ENCODE measurements at places on chromosomes 12 and 14.
A peak's percentile ranks its signal among the peaks of the same experiment; 100 is the strongest.

GRCh38 chr12:107029081-107029480, 42.1 kb upstream of the MTERF2 start:
- no peak for DNase-seq

DNA sequence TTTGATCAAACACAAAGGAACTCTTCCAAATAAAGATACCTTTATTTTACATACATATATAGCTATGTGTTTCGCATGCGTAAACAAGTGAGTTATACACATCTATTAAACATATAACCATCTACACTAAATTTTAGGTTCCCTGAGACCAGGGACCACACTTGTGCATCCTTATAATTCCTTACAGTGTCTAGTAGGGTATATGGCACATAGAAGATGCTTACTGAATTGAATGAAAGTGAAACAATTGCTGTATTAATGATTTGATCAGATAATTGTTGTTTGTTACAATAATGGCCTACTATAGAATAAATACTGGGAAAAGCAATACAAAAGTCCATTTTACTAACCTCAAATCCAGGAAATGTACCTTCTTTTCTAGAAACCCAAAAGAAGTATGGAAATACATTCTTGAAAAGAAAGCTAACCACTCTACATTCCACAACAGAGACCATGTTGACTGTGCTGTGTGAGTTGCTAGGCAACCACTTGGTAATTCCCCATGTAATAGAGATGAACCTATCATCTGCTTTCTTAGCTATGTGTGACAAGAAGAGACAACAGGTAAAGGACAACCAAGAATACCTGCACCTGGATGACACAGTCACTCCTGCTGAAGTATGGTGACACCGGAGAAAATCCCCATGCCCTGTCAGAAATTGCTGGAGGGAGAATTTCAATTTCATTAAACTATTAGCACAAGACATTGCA, 11.9 kb upstream of the CIPC start:
- DNase-seq: no peak

DNA sequence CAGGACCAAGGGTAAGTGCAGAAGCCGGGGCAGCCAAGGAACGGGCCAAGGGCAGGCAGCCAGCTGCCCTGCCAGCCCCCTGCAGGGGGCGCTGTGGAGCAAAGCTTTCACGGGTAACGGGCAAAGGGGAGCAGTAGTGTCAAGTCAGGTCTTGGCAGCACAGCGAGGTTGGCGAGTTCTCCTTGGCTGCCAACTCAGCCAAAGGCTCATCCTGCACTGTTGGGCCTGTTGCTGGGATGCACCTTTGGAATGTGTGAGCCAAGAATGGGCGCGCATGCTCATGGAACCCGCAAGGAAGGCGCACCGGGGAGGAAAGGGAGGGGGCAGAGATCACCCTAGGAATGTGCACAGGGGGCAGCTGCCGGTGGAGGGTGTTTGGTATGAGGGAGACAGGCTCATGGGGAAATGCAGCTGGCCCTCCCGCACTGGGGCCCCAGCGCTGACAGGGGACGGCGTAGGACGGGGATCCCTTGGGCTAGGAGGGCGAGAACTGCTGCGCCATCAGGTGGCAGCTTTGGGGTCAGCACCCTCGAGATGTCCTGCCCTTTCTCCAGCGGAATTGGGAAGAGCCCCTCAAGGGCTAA, 138.0 kb downstream of the ASCL4 start:
- DNase-seq: no peak

DNA sequence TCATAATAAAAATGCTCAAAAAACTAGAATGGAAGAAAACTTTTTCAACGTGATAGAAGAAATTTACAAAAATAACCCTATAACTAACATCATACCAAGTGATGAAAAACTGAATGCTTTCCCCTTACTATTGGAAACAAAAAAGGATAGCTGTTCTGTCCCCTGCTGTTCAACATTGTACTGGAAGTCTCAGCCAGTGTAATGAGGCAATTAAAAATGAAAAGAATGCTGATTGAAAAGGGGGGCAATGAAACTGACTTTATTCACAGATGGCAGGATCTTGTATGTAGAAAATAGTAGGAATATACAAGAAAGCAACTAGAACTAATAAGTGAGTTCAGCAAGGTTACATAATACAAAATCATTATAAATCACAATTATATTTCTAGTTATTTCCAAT, 337.9 kb upstream of the KITLG start:
- DNase-seq: no peak

- no peak for DNase-seq
Measured at GRCh38 chr14:32509632-32510187, 180.6 kb downstream of the AKAP6 start.

DNA sequence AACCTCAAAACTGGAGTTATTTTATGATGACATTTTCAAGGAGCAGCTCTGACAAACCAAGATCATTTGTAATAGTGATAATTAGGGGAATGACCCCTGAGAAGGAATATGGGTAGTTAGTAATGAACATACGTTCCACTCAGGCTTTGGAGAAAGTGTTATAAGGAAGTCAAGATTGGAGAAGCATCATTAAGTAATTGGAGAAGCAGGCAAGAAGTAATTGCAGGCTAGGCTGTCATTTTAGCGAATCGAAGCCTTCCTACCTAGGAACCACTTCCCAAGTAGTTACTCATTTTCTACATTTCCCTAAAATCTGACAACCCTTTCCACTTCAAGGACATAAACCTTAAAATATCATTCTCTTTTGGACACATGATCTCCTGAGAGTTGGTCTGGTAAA, 1.2 kb downstream of the EDDM3B start:
- no peak for DNase-seq

DNA sequence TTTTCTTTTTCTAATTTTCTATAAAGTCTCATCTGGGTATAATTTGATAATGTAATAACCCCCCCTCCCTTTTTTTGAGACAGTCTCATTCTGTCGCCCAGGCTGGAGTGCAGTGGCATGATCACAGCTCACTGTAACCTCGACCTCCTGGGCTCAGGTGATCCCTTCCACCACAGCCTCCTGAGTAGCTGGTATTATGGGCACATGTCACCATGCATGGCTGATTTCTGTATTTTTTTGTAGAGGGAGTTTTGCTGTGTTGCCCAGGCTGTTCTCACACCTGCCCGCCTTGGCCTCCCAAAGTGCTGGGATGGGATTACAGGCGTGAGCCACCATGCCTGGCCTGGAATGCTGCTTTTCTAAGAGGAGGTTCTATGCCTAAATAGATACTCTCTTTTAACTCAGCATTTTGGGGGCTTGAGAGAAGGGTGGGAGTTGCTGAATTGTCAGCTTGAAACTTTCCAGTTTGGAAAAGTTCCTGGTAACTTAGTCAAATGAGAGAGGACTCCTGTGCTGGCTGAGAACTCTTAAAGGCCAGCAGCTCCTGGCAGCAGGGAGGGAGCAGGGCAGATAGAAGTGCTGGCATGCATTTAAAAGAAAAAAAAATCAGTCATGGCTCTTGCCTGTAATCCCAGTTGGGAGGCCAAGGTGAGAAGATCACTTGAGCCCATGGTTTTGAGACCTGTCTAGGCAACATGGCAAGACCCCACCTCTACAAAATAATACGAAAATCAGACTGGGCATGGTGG, 13.0 kb downstream of the NUDT4 start:
- no peak for DNase-seq

GRCh38 chr12:110575326-110575725, 7.8 kb downstream of the PPTC7 start:
- DNase-seq: no peak

DNA sequence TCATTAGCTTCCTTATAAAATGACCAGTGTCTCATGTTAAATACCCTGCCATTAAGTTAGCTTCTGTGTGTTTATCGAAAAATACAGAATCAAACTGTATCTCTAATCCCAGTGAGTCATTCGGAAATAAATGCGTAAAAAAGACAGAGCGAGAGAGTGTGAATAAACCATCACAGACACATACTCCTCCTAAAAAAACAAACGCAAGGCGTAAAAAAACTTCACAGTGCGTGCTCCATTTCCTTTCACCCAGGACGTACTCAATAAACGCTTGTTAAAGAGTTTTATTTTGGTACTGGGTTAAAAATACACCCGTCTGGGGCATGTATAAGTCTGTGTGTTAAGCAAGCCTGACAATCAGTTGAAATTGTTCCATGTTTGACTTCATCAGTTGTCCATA, 58.8 kb upstream of the ISM2 start:
- DNase-seq: no peak

- no peak for DNase-seq
Measured at GRCh38 chr12:131583090-131583712, 127.7 kb upstream of the SFSWAP start.

DNA sequence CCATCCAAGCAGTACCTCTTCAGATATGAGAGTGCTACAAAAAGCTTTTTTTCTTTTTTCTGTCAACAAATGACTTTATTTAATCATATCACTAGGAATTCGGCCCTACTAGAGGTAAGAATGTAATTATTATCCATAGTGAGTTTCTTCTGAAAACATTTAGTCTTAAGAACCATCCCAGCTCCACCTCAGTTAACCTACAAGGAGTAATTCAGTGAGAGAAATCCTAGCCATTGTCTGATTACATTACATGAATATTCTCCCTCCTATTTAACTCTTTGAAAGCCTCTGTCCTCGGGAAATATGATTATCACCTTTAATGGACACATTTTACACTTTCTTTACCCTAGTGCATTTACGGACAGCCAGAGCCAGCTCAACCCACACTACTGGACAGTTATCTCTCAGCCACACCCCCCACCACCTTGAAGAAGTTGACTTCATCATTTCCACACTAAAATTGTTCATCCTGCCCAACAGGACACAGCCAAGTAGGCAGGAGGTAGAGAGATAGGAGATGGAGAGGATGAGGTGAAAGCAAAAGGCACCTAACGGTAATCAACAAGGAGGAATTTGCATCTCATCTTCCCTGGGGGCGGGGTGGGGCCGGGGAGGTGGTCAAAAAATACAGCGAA, 1.3 kb downstream of the PPFIA2 start:
- DNase-seq: no peak

DNA sequence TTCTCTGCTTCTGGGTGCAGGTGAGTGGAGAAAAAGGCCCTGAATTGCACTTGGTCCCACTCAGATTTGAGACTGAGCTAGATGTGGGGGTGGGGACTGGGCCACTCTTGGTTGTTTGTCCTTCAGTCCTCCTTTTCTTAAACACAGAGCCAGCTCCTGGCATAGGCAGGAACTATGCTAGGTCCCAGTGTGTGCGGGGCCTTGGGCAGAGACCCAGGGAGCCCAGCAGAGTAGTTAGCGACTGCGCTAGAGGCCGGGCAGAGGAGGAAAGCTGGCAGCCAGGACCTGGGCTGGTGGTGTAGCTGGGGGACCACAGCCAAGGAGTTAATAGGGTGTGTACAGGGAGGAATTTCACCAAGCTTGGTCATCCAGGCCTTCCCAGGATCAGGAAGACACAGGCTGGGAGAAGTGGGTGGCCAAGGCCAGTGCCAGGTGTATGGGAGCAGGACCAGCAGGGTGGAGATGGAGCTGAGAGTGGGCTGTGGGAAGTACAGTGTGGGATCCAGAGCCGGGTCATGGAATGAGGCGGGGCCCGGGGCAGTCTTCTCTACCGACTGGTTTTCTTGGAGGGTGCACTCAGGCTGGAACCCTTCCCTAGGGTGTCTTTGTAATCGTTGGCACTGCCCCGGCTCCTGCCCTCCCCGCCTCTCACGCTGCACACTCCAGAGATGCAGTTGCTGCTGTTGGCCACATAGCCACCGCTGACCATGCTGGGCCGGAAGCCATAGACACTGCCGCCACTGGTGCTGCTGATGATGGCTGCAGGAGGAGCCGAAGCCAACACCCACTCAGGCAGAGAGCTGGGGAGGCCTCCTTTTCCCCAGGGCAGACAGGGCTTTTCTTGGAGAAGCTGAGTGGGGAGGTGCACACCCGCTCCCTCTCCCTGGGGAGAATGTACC, 8.7 kb downstream of the KRT71 start:
- no peak for DNase-seq

DNA sequence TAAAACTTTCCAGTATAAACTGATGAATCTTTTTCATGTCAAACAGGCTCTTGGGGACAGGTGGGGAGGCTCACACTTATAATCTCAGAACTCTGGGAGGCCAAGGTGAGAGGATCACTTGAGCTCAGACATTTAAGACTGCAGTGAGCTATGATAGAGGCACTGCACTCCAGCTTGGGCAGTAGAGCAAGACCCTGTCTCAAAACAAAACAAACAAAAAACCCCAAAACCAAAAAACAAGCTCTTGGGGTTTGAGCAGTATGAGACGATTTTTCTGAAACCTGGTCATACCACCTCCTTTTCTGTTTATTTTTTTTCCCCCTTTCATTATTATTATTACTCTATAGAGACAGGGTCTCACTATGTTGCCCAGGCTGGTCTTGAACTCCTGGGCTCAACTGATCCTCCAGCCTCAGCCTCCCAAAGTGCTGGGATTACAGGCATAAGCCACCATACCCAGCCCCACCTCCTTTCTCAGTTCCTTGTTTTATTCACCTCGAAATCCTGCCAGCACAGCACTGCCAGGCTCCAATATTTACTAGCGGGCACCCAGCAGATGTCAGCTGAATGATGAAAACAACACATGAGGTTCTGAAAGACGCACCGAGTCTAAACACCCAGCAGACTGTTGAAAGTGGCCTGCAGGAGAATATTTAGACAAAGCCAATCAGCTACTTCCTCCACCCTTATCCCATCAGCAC, 19.5 kb upstream of the CDK17 start:
- no peak for DNase-seq

GRCh38 chr12:58502841-58503240, 417.5 kb downstream of the LRIG3 start:
- no peak for DNase-seq

DNA sequence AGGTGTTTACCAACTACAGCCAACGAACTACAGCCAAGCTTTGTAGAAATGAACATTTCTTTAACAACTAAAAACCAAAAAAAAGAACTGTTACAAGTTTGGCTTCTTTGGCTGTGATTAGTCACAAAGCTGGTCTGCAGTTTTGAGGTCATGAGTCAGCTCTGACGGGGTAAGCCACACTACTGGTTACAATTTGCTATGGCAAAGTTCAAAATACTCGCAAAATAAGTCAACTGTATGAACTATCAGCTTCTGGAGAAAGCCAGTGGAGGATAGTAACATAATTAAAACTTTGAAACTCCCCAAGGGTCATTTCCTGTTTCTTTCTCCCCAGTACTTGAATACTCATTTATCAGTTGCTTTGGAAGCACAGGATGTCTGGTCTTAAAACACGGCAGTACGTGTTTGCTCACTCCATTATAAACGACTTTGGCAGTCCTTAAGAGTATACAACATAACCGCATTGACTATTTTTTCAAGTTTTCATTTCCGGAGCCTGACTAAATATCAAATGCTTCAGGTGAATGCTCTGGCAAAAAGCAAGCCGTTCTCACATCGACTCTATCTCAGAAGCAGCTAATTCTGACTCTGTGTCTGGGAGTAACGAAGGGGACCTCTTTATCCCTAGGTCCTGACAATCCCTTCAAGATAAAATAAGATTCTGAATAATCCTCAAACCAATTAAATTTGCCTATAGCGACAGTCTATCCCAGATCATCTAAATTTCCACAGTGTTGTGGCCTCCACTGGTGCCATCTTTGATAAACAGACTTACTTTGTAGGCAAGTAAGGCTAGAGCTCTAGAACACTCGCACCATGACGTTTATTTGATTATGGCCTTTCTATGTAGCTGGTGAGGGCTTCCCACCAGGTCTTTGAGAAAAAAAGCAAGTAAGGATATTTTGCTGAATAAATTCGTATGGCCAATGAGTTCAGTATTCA, 10.6 kb downstream of the PHLDA1 start:
- peak; percentile 62 for DNase-seq

Measured in stimulated activated CD8-positive, alpha-beta memory T cell treated with anti-CD3 and anti-CD28 coated beads, Interleukin-4, amount 100 ng/mL, for 4 hours (primary cell).